ENCODE measurements at places on chromosomes 4 and X.
A peak's percentile ranks its signal among the peaks of the same experiment; 100 is the strongest.

DNA sequence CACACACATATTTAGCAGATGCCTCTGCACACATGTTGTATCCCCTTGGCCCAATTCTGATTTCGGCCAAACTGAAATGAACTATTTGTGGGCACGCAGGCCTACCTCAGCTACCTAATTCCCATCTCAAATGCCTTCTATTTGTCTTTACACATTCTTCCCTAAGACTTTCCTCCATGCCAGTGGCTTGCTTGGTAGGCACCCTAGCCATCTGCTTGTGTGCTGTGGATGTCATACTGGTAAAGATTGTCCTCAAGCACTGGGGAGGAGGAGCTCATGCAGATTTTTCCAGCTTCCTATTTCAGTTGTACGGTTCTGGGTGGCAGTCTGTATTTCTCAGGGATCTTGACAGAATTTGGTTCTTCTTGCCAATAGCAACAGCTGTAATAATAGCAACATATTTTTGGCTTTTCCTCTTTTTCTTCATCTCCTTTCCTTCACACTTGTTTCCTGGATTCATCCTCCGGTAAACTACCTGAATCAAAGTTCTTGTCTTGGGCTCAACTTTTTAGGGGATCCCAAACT, 514.3 kb downstream of the ADGRL3 start:
- DNase-seq, result no peak

DNA sequence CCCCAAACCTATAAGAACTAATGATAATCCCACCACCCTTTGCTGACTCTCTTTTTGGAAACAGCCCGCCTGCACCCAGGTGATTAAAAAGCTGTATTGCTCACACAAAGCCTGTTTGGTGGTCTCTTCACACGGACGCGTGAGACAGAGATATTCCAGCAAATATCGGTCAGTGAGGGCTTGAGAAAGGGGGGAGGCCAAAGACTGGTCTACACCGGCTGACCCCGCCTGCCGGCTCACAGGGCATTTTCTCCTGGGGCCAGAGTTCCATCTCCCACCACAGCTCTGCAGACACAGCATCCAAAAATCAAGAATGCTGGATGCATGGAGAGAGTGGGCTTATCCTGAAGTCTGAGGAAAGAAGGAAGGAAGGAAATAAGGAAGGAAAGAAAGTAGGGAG, 176.0 kb downstream of the SHOX start:
- no peak for DNase-seq

DNA sequence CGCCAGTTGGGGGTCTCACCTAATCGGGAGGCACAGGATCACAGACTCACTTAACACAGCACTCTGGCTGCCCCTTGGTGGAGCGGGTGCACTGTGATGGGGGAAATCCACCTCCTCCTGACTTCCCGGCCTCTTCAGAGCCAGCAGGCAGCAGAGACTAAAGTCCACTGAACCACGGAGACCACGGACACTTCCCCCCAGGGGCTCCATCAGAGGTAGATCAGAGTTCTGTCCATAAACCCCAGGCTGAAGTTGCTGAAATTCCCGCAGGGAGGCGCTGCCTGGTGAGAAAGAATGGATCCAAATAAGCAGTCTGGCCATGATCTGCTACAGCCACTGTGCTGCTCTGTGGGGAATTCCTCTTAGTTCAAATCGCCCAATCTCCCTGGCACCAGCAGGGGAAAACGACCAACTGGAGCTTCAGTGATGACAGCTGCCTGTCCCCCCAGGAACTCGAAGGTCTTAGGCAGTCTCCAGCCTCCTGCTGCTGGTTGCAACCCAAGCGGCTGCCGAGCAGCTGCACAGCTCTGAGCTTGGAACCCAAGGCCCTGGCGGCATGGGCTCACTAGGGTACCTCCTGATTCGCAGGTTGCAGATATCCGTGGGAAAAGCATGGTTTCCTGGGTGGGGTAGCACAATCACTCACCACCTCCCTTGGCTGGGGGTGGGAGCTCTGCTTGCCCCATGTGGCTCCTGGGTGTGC, 106.9 kb upstream of the DCAF12L2 start:
- DNase-seq, result no peak

- no peak for DNase-seq
Measured at GRCh38 chrX:9611436-9612145, 146.7 kb downstream of the TBL1X start.

- DNase-seq, result no peak
Measured at GRCh38 chr4:38125816-38126215, 165.6 kb downstream of the PTTG2 start.

GRCh38 chr4:61273233-61273632, 73.1 kb downstream of the ADGRL3 start:
- no peak for DNase-seq

GRCh38 chr4:152850377-152850776, 70.6 kb downstream of the ARFIP1 start:
- DNase-seq, result peak; percentile 25

DNA sequence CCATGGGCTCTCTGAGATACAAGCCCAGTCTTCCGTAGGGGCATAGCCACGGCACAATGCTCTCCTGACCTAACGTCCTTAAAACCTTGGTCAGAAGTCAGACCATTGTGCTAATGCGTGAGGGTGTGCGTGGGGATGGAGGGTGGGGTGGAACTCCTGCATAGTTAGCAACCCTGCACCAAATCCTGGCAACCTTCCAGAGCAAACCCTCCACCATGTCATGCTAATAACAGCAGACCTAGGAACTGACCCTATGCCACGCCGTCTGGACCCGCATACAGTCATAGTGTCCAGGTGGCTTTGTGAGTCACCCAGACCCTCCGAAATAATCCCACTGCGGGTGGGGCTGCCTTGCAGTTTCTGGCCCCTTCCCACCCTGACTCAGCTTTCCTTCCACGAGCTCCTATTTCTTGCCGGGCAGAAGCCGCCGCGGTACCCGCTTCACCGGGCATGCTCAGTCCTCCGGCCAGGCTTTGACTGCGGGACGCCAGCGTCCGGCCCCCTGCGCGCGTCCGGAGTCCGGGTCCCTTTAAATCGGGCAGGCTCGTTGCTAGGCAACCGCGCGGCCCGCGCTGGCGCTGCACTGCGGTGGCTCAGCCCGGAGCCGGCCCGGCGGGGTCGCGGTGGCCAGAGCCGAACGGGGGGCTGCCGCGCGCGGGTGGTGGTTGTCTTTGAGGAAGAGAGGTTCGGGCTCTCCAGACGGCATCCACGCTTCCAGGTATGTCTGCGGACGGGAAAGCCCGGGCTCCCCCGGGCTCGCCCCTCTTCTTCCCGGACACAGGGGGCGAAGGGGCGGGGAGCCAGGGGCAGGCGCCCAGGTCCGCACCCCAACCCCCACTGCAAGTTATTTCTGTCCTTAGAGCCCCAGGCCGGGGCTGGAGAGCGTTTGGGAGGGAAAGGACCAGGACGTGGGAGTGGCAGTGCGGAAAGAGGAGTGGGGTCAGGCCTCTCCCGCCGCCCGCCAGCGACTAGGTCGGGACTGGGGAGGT, at the start of gene CCDC160:
Gene CCDC160, plus strand, starts transcription at position 557 of the 989 bp plus-strand sequence. CDS start 7,619 bp downstream, outside the sequence.
- DNase-seq, result peak; percentile 18

DNA sequence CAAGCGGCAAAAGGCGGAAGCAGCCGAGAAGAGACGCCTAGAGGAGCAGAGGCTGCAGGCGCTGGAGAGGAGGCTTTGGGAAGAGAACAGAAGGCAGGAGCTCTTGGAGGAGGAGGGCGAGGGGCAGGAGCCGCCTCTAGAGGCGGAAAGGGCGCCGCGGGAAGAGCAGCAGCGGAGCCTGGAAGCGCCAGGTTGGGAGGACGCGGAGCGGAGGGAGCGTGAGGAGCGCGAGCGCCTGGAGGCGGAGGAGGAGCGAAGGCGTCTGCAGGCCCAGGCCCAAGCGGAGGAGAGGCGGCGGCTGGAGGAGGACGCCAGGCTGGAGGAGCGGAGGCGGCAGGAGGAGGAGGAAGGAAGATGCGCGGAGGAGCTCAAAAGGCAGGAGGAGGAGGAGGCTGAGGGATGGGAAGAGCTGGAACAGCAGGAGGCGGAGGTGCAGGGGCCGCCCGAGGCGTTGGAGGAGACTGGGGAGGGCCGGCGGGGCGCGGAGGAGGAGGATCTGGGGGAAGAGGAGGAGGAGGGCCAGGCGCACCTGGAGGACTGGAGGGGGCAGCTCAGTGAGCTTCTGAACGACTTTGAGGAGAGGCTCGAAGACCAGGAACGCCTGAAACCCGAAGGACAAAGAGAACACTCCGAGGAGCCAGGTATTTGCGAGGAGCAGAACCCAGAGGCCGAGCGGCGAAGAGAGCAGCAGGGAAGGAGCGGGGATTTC, 72.9 kb downstream of the AASDH start:
- DNase-seq, result no peak

DNA sequence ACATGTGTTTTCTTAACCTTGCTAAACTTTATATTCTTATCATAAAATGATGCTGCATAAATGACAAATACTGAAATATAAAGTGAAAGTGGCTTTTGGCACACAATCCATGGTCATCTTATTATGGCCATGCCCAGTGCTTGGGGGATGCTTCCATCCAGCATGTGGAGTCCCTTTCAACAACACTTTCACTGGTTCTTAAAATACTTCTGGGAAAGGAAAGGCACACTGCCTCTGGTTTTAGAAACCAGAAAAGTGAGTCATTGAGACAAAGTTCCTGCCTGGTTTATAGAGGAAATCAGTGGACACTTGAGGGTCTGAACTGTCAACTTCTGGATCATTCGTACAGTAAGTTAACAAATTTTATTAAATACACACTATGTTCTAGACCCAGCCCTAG, 248.0 kb upstream of the ADAMTS3 start:
- DNase-seq, result no peak

GRCh38 chrX:111641969-111642368, 39.0 kb upstream of the ALG13 start:
- DNase-seq, result no peak

DNA sequence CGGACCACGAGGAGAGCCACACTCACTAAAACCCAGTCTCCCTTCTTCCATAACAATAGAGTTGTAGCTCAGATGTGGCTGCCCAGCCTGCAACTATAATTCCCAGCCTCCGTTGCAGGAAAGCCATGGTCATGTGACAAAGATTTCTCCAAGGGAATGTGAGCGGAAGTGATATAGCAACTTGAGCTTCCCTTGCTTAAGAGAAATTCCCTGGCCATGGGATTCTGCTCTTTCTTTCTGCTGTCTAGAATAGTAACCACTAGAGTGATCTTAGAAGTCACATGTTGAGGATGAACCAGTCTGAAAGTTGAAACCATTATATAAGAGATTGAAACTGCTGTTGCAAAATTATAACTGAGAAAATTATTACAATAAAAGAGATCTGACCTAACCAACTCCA, 86.4 kb upstream of the MED14 start:
- DNase-seq, result no peak

DNA sequence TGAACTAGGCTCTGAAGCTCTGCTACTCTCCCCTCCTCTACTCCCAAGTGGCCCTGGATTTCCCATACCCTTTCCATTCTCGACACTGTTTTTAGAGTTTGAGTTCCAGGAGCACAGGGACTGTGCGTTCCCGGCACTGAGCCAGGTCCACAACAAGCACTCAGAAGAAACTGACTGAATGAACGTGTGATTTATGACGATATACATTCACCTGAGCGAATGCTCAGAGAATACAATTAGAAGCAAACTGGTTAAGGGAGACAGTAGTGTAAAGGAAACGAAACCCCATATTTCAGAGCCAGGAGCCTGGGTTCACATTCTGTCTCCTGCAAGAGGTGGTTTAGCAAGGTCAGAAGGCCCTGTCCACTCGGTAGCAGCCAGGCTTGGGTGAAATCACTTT, 1.4 kb upstream of the KIAA0232 start:
- DNase-seq, result no peak

DNA sequence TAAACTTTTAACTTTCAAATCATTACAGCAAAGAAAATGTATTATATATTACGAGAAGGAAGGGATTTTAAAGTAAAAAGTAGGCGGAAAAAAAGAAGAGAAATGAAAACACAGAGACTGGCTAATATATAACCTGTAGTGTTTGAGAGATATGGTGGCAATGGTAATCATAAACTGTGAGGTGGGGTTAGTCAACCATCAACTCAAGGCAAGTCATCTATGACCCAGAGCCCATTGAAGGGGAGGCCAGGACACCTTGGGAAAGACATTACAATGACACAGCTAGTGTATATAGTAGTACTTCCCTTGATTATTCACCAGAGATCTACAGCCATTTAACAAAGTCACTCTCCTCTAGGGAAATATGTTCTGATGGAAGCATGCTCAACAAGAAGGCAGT, 423.9 kb upstream of the PITX2 start:
- no peak for DNase-seq

- peak; percentile 8 for DNase-seq
Measured at GRCh38 chr4:55125087-55125721, at the start of gene KDR. Gene KDR, minus strand, starts transcription at chr4:55125595. Its CDS starts 302 bp downstream, at chr4:55125293.

Measured in stimulated activated CD4-positive, alpha-beta T cell treated with anti-CD3 and anti-CD28 coated beads, Interleukin-2, amount 100 ng/mL, for 24 hours (primary cell).